ACHN (cell line): ENCODE measurements at places on chromosomes 6 and 20.

DNA sequence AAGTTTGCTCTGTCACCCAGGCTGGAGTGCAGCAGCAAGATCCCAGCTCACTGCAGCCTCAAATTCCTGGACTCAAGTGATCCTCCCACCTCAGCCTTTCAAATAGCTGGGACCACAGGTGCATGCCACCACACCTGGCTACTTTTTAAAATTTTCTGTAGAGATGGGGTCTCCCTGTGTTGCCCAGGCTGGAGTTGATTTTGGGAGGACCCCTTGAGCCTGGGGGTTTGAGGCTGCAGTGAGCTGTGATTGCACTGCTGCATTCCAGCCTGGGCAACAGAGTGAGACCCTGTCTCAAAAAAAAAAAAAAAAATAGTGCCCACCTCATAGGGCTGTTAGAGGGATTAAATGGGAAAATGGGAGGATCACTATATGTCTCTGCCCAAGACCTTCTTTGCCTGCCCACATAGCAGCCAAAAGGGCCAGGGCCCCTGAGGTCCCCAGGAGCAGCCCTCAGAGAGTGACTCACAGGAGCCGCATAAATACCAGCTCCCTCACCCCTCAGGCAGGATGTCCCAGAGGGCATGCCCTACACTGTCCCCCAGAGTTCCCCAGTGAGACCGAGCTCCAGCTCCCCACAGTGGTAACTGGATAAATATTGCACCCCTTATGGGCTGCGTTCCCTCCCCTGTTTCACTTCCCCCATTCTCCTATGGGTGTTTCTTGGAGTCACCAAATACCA lies 11.7 kb upstream of the MDGA1 start:
- no peak for DNase-seq

- DNase-seq, result no peak
These were observed 68.2 kb downstream of the CCN2 start for GRCh38 chr6:131883016-131883415.

- DNase-seq, result no peak
These were observed 162.9 kb downstream of the QKI start for GRCh38 chr6:163577404-163577803.

- DNase-seq, result no peak
These were observed 162.6 kb downstream of the CARMIL1 start for GRCh38 chr6:25441663-25442270.

DNA sequence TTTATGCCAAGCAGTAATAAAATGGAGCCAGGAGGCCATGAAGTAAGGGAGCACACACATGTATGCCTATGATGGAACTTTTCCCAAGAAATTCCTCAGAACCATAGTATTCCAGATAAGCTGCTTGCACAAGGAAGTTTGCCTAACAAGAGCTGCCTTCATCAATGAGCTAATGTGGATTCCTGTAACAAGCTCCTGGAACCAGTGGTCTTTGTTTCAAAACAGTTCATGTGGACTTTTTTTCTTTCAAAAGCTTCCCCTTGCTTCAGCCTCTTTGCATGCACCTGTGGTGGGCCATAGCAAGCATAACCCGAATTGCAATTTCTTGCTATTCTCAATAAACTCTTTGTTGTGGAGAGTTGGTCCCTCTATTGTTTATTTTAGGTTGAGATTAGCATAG lies 359.6 kb downstream of the UTRN start:
- no peak for DNase-seq

- DNase-seq, result no peak
These were observed 860.1 kb downstream of the TFAP2A start for GRCh38 chr6:9554806-9555205.

DNA sequence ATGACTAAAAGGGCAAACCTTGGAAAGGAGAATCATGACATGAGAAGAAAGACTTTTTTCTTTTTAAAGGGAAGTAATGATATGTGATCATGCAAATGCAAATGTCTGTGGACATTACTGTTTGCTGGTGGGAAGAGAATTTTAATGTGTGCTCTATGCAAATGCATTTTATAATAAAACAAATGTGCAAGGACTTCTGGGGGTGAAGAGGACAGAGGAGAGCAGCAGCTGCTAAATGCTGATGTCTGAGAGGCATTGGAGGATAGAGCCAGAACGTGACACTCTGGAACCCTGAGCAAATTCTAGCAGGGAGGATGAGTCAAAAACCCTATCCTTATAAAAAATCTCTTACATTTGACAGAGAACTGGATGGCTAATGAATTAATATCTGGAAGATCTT lies 69.1 kb upstream of the BEND3 start:
- DNase-seq, result no peak

GRCh38 chr6:11404081-11404480 lies 133.5 kb upstream of the TMEM170B start:
- DNase-seq, result no peak

- DNase-seq, result no peak
These were observed 11.3 kb downstream of the ARHGAP40 start for GRCh38 chr20:38612751-38613515.

DNA sequence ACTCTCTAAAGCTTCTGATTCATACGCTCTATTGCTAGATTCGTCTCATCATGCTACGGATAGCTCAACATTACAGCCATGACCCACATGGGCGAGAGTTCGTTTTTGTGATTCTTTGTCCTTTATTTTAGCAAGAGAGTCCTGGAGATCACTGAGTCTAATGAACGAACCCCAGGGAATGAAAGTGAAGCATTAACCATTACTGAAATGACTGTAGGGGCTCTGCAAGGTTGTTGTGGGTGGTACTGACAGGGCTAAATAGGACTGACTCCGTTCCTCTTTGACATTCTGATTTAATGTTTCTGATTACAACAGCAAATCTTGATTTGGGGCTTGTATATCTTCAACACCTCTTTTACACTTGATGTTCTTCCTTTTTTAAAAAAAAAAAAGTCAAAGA lies 13.7 kb upstream of the RTF2 start:
- DNase-seq, result no peak

GRCh38 chr6:113676968-113677367 lies 180.2 kb upstream of the MARCKS start:
- DNase-seq, result no peak

- no peak for DNase-seq
These were observed 7.5 kb downstream of the ELMO2 start for GRCh38 chr20:46398963-46399362.

DNA sequence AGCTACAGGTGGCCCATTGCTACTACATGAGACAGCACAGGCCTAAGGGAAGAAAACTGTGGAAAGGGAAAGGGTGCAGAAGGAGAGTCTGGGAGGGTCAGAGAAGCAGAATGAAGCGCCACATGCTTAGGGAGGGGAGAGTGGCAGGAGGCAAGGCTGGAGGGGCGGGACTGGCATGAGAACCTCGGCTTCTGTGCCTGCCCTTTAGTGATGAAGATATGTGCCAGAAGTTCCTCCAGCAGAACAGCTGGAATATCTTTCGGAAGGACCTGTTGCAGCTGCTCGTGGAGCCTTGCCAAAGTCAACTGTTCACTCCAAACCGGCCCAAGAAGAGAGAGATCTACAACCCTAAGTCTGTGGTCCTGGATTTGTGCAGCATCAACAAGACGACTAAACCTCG lies 61.8 kb downstream of the CNBD2 start:
- DNase-seq, result no peak

DNA sequence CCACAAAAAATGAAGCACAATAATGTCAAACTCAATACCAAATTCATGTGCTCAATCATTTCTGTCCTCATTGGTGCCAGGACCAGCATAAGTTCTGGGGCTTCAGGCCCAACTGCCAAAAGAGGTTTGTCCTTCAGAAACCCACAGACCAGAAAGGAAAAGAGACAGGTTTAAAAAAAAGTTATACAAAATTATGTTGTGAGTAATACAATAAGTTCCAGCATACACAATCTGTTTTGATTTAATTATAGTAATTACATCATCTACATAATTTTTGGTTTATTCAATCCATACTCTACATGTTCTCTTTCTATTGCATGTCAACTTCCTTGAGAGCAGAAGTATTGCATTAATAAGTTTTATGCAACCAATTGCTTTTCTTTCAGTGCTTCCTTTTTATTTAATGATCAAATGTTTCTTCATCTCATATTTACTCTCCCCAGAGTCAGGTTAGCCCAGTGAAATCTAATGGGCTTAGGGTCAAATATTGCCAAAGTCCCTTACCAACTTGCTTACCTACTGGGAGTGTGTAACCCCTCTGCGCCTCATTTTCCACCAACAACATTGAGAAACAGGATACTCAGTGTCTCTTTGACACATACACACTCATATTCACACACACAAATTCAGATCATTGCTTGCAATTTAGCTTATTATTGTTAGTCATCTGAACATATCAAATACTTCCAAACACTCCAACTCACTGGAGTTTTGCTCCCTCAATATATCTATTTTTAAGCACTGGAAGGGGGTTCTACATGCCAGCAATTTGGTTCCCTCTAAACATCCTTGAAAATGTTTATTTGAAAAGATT lies 424.4 kb upstream of the MARCKS start:
- no peak for DNase-seq

DNA sequence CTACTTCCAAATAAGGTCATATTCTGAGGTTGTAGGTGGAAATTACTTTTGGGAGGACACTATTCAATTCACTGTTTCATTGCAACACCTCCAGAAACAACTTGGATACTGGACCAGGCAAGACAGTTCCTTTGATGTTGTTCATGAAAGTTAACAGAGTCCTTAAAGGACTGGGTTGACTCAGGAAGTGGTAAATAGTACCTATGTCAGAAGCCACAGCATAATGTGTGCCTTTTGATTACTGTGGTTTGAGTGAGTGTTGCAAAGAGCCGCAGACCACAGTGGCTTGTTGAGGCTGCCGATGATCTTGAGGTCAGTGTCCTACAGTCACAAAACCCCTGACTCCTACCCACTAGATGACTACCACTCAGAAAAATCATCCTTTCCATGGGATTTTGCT lies 10.9 kb downstream of the IL20RA start:
- no peak for DNase-seq

- DNase-seq, result no peak
These were observed 32.1 kb upstream of the CENPW start for GRCh38 chr6:126307849-126308248.

DNA sequence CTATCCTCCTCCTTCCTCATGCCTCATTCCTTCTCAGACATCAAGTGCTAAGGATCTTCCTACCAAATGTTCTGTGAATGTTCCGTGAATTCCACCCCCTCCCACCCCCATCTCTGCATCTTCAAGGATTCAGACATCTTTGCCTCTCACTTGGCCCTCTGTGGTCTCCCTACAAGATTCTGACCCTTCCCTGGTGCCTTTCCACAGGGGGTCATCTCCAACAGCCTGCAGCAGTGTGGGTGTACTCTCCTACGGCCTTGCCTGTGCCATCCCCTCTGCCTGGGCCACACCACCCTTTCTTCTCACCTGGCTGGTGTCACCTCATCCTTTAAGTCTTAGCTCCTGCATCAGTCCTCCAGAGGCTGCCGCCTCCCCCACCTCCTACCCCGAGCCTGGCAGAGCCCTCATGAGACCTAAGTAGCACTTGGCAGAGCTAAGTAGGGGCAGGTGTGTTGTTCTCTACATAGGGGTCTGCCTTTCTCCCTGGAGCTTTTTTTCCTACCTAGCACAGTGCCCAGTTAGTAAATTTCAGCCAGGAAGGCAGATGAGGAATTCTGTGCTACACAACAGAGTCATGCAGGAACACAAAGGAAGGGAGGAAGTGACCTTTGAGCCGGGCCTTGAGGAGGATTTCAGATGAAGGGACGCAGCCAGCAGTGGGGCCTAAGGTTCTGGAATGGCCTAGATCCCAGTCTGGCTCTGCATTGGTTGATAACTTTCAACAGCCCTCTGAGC lies 43.1 kb downstream of the TM9SF4 start:
- no peak for DNase-seq

DNA sequence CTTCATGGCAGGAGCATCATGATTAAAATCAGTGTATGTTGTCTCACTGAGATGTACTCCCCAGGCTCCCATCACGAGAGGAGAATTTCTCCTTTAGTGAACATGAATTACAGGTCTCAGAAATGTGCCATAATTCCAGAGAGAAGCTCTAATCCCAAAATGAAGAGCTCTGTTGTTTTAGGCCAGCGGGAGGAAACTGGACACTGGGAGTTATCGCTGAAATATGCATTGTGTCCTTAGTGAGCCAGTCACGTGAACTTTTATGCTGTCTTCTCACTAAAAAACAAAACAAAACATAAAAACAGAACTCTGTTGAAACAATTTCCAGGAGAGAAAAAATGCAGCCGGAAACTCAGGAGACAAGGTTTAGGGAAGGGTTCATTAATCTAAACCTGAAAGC lies 315.7 kb upstream of the NT5E start:
- DNase-seq, result no peak

DNA sequence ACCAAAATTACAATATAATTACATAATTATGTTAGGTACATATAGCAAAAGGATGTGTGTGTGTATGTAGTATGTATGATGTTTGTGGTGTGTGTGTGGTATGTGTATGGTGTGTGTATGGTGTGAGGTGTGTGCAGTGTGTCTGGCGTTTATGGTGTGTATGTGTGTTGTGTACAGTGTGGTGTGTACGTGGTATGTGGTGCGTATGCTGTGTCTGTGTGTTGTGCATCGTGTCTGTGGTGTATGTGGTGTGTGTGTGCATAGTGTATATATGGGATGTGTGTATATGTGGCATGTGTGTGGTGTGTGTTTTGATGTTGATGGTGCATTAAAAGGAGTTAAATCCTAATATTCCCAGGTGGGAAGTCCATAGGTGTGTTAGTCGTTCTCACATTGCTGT lies 62.8 kb downstream of the PLG start:
- no peak for DNase-seq

GRCh38 chr6:21395121-21395520 lies 198.4 kb upstream of the SOX4 start:
- no peak for DNase-seq

DNA sequence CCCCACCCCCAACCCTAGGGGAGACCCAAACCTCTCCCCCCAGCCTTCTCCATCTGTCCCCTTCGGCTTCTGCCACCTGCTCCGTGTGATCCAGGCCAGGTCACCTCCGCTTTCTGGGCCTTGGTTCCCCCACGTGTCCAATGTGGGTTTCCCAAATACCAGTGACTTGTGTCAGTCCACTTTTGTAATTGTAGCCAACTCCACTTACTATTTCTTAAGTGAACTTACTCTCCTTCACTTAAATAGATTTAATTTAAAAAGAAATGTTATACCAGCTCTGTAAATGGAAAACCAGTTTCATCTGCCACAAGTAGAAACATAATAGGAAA lies 10.0 kb upstream of the FAM110A start:
- no peak for DNase-seq

DNA sequence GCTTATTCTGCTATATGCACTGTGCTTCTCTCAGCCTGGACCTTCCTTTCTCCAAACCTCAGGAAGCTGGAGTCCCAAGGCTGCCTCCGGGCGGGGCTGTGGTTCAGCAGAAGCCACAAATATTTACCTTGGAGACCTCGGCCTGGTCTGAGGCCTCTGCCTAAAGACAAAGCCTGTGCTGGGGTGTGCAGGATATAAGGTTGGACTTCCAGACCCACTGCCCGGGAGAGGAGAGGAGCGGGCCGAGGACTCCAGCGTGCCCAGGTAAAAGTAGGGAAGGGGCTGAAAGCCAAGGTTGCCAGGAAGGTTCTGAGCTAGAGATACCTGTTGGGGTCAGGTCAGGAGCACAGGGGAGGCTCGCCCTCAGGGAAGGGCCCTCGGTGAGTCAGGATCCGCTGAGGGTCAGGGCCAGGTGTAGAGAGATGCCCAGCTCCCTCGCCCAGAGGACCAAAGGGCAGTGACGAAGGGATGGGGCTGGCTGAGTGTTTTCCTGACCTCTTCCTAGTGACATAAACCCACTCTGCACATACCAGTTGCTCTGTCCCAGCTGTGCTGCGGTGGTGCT lies at the start of gene BPIFB1:
BPIFB1 (plus strand) TSS at position 224 of the 565 bp plus-strand sequence. CDS start 2,860 bp downstream, outside the sequence.
- DNase-seq, result no peak

- peak; percentile 41 for DNase-seq
These were observed 6.9 kb downstream of the HLA-DPB1 start for GRCh38 chr6:33082702-33083101.
